ENCODE measurements at places on chromosomes 13 and 19.

DNA sequence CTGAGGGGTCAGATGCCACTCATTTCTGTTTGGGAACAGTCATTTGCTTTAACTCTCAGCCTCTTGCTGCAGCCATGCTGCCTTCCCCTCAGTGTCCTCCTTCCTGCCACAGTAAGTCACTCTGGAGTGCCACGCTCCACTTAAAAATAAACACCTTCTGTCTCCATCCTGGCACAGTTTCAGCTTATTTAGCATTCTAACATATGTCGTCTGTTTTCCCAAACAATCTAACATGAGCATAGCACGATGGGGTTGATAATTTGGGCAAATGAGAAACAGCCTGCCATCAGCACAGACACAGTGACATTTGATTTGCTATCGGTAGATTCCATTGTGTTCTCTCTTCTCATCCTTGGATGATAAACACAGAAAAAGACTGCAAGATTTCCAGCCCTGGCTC lies 768.6 kb downstream of the UQCRFS1 start:
- DNase-seq, result no peak

- DNase-seq, result peak; percentile 15
Observed at GRCh38 chr13:93690139-93690538, 463.5 kb downstream of the GPC6 start.

- no peak for DNase-seq
Observed at GRCh38 chr13:50721672-50721992, 121.9 kb downstream of the DLEU7 start.

DNA sequence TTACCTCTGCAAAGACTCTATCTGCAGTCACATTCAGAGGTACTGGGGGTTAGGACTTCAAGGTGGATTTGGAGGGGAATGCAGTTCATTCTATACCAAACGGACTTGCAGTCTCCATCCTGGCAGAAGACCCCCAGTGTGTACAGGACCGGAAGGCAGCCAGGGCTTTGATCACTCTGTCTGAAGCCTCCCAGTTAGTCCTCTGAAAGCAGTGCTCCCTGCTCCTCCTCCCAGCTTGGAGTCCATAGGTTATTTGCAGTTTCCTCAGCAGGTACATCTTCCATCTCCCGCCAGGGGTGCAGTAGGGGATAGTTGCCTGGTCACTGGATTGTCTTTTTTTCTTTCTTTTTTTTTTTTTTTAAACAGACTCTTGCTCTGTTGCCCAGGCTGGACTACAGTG lies 78.8 kb upstream of the KCTD15 start:
- DNase-seq, result no peak

DNA sequence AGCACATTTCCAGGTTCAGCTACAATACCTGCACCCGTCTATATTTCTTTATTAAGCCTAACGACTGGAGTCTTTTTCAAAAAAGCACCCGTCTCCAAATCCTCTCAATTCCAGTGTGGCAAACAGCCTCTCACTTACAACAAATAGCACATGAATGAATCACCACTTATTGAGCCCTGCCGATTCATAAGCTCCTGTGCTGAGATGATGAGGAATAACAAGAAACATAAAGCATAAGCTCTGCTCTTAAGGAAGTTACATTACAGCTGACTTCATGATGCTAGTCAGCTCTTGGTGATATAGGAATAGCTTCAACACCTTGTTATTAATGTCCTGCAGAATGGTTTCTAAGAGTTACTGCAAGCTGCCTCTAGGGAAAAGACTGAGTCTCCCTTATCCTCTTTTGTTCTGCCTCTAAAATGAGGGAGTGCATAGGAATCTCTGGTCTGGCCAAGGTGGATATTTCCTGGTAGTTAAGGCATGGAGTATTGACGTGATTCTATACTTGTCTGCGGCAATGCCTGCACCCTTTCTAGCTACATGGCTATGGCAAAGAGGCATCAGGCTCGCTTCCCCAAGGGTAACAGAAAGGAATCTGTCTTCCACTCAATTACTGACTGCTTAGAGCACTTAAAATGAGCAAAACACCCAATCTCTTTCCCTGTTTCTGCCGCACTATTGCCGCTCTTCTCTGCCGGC lies 195.7 kb downstream of the KLF12 start:
- DNase-seq, result peak; percentile 60

- no peak for DNase-seq
Observed at GRCh38 chr13:43159026-43159461, 135.7 kb downstream of the DNAJC15 start.

DNA sequence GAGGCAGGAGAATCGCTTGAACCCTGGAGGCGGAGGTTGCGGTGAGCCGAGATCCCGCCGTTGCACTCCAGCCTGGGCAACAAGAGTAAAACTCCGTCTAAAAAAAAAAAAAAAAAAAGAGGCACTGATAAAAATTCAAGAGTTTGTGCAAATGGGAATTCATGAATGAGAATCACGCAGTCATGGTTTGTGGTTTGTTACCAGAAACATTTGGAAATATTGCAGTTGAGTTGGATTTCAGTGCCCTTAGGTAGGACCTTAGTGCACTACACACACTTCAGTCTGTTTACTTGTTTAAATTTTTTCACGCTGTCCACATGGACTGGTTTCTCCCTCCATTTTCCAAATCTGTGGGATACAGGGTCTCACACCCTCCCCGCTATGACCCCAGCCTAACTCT lies 28.4 kb downstream of the ZNF844 start:
- DNase-seq, result no peak

DNA sequence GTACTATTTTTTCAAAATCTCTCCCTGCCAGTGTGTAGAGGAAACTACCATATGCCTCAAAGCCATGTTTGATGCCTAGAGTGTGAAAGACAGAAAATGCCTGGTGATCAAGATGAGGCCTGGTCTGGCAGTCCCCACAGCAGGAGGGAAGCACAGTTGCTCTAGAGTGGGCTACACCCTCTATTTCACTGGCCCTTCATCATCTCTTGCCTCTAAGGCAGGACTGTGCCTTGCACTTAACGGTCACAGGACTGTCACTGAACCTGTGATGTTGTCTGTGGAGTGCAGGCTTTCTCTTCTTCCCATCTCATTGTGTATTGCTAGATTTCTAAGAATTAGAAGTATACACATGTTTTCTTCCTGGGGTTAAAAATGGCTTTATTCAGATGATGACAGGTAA lies 16.3 kb downstream of the POLR1D start:
- DNase-seq, result no peak

GRCh38 chr19:2362046-2362969 lies 2.2 kb downstream of the TMPRSS9 start:
- DNase-seq, result no peak

DNA sequence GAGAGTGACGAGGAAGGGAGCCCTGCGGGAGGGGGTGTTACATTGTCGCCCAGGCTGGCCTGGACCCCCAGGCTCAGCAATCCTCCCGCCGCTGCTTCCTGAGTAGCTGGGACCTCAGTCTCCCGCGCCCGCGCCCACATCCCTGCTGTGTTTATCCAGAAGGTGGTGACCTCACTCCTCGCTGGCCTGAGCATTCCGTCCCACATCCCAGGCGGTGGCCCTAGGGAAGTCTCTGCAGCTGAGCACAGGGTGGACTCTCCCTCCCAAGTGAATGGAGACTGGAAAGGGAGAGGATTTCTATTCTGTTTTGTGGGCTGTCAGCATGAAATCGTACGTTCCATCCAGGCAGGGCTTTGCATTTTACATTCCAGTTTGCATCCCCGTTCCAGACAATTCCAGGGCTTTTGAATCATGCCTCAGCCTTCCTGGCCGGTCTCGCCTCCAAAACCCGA lies 401 bp upstream of the ZNF765 start:
- no peak for DNase-seq

DNA sequence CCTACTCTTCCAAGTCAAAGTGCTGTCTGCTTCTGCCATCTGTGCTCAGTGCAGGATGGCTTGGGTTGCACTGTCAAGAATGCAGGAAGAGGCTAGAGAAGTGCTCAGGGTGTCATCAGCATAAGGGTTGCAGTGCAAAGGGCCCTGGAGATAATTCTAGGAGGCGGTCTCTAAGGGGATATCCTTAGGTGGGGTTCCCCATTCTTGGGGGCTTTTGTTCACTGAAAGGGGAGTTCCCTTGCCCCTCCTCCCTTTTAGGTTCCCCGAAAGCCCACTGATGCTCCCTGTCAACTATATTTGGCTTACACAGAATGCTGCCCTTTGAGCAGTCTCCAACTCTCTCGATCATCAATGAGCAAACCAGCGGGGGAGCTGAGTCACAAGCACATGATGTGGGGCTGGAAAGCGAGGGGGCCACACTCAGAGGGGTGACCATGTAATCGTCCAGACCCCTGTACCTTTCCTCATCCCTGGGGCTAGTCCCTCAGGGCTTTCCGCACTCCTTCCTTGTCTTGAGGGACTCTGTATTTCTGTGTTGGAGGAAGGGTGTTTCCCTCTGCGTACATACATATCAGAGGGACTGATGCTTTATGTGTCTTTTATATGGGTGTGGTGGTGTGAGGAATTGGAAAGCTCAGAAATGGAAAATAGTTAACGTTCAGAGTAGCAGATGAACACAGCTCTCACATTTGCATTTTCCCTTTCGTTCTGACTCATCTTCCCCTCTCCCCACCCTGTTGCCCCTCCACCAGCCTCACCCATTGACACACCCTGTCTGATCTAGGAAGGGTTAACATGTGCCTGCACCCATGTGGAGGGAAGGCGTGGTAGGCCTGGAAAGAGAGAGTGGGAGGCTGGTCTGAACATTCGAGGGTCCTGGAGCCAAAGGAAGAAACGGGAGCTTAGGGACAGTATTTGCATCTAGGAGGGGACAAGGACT lies 6.7 kb downstream of the ZBTB32 start:
- no peak for DNase-seq

DNA sequence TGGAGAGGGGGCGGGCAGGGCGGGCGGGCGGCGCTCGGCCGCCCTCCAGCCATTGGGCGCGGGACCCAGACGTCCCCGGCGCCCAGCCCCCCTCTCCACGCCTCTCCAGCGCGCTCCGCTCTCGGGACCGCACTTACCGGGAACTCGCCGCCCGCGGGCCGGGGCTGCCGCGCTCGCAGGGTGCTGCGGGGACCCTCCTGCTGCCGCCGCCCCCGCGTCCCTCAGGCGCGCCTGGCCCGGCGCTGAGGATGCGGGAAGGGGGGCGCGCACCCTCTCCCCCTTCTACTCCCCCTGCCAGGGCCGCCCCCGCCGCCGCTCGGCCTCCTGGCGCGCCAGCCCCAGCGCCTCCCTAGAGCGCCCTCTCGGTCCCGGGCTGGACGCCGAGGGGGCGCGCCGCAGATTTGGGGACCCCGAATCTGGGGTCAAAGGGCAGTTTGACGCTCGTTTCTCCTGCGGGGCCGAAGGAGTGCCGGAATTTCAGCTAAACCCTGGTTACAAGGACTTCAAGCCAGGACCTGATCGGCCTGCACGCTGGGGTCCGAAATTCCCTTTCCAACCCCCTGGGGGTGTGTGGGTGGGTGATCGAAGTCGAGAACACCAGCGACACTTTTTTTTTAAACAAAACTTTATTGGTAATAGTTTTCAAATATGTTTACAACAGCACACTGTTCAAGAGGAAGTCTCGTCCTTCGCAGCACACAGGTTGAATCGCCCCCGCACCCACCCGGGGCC lies 696 bp upstream of the SAMD1 start:
- peak; percentile 74 for DNase-seq

GRCh38 chr13:109818886-109819285 lies 32.5 kb upstream of the IRS2 start:
- DNase-seq, result no peak

- DNase-seq, result no peak
Observed at GRCh38 chr19:5022066-5022860, 53.4 kb downstream of the KDM4B start.

GRCh38 chr19:41437944-41438574 lies 1.7 kb downstream of the DMAC2 start:
- DNase-seq, result no peak

DNA sequence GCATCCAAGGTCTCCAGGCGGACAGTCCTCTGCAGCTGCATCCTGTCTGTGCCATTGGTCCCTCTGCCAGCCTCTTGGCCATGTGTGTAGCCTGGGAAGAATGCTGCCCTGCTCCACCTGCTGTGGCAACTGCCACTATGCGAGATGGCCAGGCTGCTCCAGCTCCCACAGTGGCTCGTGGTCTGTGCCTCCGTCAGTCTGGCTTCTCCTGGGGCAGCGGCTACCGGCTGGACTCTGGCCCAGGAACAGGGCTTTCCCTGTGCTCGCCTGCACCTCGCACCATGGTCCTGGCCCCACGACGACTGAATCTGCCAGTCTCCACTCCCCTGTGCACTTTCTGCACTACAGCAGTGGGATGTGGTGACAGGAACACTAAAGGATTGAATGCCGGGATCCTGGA lies 26.7 kb upstream of the FFAR2 start:
- no peak for DNase-seq

GRCh38 chr13:44045180-44045562 lies 165.5 kb downstream of the LACC1 start:
- DNase-seq, result no peak

DNA sequence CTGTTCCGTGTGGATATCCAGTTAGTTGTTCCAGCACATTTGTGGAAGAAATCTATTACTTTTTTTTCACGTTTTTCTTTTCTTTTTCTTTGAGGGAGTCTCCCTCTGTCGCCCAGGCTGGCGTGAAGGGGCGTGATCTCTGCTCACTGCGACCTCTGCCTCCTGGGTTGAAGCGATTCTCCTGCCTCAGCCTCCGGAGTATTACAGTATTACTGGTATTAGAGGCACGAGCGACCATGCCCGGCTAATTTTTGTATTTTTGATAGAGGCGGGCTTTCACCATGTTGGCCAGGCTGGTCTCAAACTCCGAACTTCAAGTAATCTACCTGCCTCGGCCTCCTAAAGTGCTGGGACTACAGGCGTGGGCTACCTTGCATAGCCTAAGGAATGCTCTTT lies 43.6 kb downstream of the ZNF611 start:
- no peak for DNase-seq

GRCh38 chr19:37928527-37929286 lies 21.7 kb downstream of the SIPA1L3 start:
- DNase-seq, result no peak

DNA sequence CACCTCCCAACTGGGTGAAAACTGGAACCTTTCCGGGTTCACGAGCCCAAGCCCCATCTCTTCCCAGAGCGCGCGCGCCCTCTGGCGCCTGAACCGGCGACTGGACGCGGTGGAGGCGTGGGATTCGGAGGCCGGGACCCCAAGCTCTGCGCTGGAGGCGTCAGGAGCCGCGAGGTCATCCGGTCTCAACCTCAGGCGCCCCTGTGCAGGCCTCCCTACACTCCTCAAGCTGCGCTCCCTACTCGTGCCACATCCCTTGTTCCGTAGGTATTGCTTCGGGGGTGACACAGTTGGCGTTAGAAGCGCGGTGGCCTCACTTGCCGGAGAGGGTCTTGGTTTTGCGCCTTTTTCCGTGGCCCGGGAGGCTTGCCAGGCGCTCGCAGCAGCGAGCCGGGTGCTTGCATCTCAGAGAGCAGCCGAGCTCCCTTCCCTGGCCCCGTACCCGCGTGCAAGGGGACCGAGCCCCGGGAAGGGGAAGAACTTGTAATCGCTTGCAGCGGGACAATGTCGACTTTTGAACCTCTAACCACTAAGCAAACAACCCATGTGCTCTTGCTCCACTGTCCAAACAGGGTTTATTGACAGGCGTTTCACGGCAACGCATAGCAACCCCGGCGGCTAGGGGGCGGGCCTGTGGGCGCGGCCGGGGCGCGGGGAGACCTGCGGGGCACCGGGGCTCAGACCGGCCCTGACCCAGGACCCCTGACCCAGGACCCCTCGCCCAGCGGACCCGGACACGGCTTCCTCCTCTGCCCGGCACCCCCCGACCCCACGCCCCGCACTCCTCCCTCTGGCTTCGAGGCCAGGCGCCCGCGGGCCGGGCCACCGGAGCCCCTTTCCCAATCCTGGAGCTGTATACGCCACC lies 8.5 kb downstream of the CDX2 start:
- peak; percentile 87 for DNase-seq

GRCh38 chr19:9075064-9075949 lies 11.6 kb upstream of the OR1M1 start:
- DNase-seq, result peak; percentile 97
